ENCODE measurements at places on chromosomes 13 and 19.

- no peak for DNase-seq
Observed at GRCh38 chr13:30502237-30502636, 36.5 kb upstream of the HMGB1 start.

DNA sequence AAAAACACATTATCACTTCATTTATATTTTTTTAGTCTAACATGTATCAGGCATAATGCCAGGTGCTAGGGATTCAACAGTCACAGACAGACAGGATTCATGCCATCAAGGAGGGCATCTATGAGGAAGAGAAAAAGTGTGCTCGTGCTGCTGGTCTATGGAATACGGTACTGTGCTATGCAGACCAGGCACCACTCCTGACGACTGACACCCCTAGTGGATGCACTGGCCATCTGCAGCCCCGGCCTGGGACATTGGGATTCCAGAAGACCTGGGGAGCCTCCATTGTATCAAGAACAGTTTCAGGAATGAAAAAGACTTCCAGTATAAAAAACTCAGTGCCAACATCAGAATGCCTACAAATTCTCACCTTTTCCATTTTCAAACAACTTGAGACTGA lies 94.0 kb downstream of the KLF12 start:
- peak; percentile 6 for DNase-seq

GRCh38 chr13:79658333-79658975 lies 177.5 kb downstream of the NDFIP2 start:
- DNase-seq, result no peak

DNA sequence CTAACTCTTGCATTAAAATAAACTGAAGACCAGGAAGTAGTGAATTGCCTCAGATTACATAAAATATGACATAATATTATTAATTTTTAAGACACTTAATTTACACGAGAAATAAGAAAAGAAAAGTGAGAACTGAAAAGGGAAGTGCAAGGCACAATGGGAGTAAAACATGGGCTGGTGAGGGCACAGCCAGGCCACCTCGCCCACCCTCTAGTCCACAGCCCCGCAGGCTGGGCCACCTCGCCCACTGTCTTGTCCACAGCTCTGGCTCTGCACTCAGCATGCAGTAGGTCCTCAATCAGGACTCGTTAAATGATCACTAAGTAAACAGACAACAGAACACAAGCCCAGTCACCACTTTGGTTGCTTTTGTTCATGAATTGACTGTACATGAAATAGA lies 67.8 kb upstream of the ARHGEF7 start:
- peak; percentile 80 for DNase-seq
